SW 1271 (cell line): ENCODE measurements at places on chromosomes 6 and 20.

- no peak for DNase-seq
These were observed 89.3 kb downstream of the HTR1B start for GRCh38 chr6:77373955-77374354.

- DNase-seq = no peak
These were observed 320.0 kb downstream of the NKAIN2 start for GRCh38 chr6:124123617-124124209.

GRCh38 chr6:11969092-11969491 lies 43.0 kb upstream of the HIVEP1 start:
- DNase-seq = no peak

GRCh38 chr6:70563530-70563929 lies 3.2 kb upstream of the SDHAF4 start:
- no peak for DNase-seq

DNA sequence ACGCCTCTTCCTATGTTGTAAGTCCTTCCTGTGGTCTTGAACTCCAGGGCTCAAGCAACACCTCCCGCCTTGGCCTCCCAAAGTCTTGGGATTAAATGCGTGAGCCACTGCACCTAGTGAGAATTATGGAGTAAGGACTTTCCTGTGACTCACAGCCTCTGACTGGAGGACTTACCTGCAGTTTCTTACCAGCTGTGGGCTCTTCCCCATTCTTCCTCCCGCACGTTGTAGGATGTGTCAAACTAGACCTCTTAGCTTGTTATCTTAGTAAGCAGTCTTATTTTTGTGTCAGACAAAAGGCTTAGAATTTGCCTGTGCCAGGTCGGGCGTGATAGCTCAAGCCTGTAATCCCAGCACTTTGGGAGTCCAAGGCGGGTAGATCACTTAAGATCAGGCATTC lies 30.9 kb downstream of the BAK1 start:
- DNase-seq = no peak
